ENCODE measurements at places on chromosomes 5 and 9.

DNA sequence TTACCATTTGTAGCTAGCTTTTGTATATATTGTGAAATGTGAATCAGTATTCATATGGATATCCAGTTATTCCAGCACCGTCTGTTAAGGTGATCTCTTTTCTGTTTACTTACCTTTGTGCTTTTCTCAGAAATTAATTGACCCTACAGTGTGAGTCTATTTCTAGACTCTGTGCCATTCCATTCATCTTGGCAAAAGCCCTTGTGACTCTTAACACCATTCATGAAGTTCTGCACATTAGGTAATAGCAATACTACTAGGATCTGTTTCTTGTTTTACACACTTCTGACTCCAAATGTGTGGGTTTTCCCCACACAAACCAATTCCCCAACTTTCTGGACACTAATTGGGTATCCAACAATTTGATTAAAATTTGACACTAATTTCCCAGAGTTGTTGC, 40.4 kb downstream of the SLC12A2 start:
- DNase-seq, result no peak

DNA sequence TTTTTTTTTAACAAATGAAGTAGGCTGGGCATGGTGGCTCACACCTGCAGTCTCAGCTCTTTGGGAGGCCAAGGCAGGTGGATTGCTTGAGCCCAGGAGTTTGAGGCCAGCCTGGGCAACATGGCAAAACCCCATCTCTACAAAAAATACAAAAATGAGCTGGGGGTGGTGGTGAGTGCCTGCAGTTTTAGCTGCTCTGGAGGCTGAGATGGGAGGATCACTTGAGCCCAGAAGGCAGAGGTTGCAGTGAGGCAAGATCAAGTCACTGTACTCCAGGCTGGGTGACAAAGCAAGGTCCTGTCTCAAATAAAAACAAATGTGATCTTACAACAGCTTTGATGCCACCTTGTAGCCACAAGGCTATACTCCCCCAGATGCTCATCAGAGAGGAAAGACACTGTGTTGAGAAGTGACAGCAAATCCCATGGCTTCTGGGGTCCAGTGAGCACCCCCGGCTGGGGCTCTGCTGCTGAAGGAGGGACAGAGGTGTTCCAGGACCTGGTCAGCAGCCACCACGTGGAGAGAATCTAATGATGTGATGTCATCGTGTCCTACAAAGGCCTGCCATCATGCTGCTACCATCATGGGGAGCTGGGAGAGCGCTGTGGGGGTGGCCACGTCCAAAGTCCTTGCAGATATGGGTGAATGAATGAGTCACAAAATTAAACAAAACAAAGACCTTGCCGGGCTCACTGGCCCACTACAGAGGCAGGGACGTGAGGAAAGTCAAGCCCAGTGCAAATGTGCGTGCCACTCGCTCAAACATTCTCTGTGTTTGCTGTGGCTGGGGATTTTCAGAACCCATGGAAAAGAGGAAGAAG, 60.7 kb downstream of the PRRT1B start:
- DNase-seq, result no peak

GRCh38 chr9:131167146-131167692, 41.8 kb downstream of the NUP214 start:
- no peak for DNase-seq

- DNase-seq, result no peak
Observed at GRCh38 chr9:109907400-109907799, 127.4 kb downstream of the PALM2AKAP2 start.

DNA sequence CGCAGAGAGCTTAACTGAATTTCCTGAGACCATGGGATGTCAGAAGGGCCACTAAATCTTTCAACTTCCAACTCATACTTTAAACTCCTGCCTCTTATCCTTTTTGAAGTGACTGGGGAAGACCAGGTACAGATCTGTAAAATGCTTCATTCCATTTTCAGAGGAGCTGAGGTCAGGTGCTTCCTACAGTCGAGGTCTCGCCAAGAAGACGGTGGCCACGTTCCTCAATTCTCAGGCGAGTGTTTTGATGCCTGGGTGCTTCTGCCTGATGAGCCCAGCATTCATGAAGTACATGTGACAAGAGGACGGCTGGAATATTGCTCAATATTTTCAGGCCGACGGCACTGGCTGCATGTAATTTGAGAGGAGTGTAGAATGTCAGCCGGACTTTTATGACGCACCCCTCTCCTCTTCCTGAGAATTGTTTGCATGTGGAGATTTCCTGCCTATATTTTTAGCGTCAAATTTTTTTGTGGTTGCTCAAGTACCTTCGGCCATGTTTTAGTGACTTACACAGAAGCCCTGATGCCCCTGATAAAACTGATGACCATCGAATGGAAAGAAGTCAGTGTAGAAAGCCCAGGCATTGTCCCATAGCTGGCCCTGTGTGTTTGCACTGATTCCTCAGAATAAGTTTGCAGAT, 38.8 kb upstream of the GLRX start:
- no peak for DNase-seq

GRCh38 chr9:113587471-113588031, 124.0 kb downstream of the RGS3 start:
- DNase-seq, result no peak

DNA sequence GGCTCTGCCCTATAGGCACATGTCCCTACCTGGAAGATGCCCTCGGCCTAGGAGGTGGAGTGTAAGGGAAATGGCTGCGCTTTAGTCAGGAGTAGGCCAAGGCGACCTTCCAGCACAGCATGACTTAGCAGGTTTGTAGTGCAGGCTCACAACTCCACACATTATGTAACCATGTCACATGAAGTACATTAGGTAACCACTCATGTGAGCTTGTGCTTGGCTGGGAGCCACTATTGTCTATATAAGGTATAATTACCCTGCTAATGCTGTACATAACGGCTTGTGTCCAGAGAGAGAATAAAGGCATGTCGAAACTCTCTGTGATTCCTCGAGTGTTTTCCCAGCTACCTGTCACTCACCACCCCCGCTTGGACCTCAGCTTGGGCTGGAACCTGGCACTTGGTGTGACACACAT, 74.9 kb downstream of the CAMK4 start:
- no peak for DNase-seq

DNA sequence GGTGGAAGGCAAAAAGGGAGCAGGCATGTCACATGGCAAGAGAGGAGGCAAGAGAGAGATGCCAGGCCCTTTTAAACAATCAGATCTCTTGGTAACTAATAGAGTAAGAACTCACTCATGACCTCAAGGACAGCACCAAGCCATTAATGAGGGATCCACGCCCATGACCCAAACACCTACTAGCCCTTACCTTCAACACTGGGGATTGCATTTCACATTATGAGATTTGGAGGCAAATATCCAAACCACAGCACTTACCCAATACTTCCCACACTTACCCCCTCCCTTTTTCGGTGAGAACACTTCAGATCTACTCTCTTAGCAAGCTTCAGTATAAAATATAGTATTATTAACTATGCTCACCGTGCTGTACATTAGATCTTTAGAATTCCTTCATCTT, 41.9 kb downstream of the ZNF354A start:
- DNase-seq, result no peak

GRCh38 chr9:95587021-95587964, 70.5 kb upstream of the PTCH1 start:
- no peak for DNase-seq

GRCh38 chr5:168101352-168101751, 190.1 kb upstream of the WWC1 start:
- no peak for DNase-seq

- DNase-seq, result peak; percentile 86
Observed at GRCh38 chr9:108933718-108934322, at the start of gene ELP1. Gene ELP1 (minus strand): TSS chr9:108934124. CDS start chr9:108931146, 2,978 bp downstream.

GRCh38 chr5:39542511-39543285, 117.9 kb upstream of the DAB2 start:
- no peak for DNase-seq

DNA sequence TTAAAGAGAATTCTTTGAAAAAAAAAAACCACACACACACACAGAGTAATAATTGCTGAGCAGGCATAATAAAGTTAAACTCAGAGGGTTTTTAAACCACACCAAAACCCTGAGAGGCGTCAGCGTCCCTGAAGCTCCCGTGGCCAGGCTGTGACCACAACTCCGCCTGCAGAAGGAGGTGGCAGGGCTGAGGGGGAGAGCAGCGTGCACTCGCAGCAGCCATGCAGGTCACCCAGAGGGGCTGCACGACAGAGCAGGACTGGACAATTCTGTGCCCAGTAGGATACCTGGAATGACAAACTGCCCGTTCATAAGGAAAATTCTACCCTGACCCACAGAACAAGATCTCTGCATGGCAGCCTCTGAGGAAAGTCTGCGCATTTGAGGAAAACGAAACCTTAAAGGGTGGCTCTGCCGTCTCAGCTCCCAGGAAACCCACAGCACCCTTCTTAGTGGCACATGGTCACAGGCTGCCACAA, 44.0 kb downstream of the ROR2 start:
- peak; percentile 22 for DNase-seq

GRCh38 chr5:142032747-142033631, 20.2 kb upstream of the GNPDA1 start:
- no peak for DNase-seq
